ENCODE measurements at places on chromosomes 4 and X.

- DNase-seq = no peak
Measured at GRCh38 chr4:189092581-189092980, 848.1 kb upstream of the FRG1 start.

GRCh38 chrX:42967681-42968300 is 189.8 kb upstream of the PPP1R2C start:
- no peak for DNase-seq

GRCh38 chr4:1910643-1911042 is 39.5 kb downstream of the NSD2 start:
- DNase-seq = no peak

DNA sequence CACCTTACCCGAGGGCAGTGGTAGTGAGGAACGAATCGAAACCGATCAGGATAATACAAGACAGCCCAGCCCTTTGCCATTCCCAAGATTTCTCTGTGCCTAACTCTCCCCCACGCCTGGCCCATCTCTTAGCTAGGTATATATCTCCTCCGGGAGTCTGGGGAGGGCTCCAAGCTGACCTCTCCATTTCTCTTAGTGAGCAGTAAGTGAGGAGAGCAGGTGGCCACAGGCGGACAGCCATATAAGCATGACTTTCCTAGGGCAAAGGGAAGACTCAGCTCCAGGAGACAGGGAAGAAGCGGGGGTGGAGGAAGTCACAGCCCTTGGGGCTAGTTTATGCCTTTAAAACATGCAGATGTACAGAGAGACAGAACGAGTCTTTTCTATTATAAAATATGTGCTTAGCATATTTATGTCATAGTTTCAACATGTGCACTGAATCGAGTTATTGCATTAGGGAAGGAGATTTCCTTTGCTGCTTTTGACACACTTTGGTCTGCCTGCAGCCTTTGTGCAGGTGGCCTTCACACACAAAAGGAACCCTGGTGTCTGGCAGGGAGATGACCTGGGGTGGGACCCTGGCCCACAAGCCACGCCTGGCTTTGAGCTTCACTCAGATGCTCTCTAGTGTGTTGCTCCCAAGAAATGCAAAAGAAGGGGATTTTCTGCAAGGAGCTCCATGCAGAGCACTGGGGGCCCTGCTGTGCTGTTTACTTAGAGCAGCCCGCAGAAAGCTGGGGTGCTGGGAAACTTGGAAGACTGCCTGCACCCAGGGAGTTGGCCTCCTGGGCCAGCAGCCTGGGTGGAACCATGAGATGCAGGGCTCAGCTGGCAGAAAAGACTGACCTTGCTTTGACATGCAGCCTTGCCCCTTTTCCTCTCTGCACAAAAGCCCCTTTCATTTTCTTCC is 613.3 kb downstream of the BCOR start:
- no peak for DNase-seq

DNA sequence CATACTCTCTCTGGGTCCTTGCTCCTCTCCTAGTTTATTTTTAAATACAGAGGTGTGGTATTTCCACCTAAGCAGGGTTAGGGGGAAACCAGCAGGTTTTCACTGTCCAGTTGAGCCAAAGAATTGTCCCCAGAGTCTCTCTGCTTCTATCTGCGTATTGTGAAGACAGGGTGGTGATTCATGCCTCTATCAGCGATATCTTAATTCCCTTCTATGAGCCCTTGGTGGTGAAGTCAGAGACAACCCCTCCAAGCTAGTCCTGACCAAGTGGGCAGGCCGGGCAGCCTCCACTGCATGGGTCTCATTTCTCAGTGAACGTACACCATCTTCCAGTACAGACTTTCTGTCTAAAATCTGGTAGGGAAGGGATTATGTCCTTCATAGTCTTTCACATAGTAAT is 100.5 kb upstream of the GPR34 start:
- DNase-seq = no peak

GRCh38 chr4:123924536-123924935 is 527.9 kb downstream of the SPRY1 start:
- no peak for DNase-seq

DNA sequence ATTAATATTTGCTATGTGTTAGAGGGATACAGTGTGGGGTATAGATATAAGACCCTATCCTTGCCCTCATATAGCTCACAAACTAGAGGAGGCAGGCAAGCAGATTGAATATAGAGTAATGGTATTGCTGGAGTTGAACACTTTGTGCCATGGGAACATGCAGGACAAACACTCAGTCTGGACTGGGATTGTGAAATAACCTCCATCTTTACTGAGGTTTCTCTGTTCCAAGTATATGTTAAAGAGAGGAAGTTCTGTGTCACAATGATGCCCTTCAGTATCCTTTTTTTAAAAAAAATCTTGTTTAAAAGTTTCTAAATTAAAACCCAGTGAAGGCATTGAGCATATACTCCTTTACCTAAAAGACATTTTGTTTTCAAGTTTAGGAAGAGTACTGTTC is 8.7 kb downstream of the FABP2 start:
- DNase-seq = no peak

- DNase-seq = no peak
Measured at GRCh38 chr4:48255072-48255958, 14.3 kb downstream of the TEC start.

DNA sequence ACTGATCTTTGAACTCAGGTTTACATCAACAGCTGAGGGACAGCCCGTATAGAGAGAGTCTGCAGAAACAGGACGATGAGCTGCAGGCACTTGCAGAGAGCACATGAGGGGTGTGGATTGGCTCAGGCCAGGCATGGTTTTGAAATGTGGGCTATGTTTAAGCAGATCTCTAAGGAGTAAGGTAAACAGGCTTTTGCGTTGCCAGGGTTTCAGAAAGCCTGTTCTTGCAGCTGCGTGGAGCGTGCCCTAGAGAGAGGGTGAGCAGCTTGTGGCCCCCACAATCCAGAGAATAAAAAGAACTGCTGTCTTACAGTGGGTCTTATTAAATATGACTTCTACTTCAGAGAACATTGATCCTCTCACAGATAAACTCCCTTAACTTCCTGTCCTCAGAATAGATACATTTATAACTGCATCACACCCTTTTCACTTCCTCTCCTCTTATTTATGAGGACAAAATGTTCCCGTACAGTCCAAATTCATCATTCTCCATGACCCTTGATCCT is 64.1 kb downstream of the TMA16 start:
- DNase-seq = no peak

GRCh38 chr4:110049951-110050925 is 137.6 kb downstream of the EGF start:
- DNase-seq = peak; percentile 32

DNA sequence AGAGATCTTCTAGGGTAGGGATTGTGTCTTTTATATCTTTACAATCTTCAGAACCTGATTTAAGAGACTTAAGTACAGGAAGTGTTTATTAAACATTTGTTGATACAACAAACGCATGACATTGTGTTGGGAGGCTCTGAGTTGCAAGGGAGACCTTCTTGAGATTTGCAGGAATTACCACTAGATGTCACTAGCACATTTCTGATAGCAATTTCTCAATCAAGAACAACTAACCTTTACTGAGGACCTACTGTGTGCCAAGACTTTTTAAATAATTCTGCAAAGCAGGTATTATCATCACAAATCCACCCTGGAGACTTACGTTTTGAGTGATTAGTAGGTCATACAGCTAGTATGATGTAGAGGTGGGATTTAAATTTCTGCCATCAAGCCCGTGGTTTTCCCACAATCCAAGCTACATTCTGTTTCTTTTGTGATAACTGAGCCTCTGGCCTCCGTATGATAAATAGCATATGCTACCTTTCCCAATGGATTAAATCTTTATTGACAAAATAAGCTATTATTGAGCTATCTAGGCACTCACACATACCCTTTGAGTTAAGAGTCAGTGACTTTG is 986.0 kb downstream of the CCSER1 start:
- no peak for DNase-seq
